NCI-H1092 treated with DMSO at 0.1 percent for 48 hours (cell line): ENCODE measurements at places on chromosomes 1 and 21.

- DNase-seq: no peak
These were observed 7.4 kb upstream of the TLR5 start for GRCh38 chr1:223150443-223150842.

DNA sequence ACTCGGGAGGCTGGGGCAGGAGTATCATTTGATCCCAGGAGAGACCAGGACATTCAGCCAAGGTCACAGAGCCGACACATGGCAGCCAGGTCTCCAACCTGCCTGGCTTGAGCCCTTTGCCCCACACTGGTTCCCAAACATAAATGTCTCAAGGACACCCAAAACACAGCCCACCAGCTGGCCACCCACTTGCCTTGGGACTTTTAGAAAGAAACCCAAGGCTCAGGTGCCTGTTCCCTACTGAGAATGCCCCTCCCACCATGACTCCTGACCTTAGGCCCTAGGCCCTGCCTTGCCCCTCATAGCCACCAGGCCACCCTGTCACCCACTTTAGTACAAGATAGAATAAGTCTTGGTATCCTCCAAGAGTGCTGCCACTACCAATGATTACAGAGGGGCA is 41.9 kb upstream of the LRP8 start:
- DNase-seq: no peak

DNA sequence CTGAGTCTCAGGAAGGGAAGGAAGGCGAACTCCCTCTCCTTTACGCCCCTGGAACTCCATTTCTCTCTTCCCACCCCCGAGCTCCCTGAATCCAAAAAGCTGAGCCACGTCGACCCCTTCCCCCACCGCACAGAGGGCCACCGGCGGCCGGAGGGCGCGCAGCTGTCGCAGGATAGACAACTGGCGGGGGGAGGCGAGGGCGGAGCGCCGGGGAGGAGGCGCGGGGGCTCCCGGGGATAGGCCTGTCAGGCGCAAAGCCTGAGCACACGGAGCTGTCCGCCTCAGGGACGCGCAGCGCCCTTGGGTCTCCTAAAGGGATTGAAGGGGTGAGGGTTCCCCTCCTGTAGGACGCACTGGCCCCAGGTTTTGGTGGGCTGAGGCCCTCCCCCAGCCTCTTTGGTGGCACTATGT is 752 bp upstream of the ACTA1 start:
- peak; percentile 72 for DNase-seq

DNA sequence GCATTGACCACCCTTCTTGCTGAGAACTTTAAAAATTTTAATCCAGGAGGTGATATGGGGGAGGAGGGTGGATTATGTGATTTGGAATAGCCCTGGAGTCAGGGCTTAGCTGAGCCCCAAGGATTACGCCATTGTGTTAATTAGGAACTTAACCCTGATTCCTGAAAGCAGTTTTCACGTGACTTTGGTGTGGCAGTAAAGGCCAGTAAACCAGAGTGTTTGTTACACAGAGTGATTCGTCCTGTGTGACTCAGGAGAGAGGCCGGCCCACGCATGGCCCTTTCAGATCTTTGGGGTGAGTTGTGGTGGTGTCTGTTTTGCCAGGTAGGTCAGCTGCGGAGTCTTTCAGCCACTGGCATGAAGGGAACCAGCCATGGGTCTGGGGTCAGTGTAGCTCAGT is 107.6 kb downstream of the NOS1AP start:
- DNase-seq: no peak

DNA sequence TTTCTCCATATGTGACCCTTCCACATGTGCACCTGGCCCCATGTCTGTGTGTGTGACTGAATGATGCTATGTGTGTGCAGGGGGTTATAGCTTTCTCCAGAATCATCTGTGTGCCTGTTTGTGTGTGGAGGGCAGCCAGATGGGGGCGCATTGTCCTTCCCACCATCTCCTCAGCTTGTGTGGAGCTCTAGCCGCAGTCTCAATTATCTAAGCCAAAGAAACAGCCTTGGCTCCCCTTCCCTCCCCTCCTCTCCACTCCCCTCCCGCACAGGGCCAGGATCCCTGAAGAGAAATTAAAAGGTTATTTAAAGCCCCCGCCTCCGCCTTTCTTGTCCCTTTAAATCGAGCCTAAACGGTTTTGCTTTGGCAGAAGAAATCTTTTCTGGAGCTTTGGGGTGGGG is 1.8 kb upstream of the DMBX1 start:
- DNase-seq: no peak

DNA sequence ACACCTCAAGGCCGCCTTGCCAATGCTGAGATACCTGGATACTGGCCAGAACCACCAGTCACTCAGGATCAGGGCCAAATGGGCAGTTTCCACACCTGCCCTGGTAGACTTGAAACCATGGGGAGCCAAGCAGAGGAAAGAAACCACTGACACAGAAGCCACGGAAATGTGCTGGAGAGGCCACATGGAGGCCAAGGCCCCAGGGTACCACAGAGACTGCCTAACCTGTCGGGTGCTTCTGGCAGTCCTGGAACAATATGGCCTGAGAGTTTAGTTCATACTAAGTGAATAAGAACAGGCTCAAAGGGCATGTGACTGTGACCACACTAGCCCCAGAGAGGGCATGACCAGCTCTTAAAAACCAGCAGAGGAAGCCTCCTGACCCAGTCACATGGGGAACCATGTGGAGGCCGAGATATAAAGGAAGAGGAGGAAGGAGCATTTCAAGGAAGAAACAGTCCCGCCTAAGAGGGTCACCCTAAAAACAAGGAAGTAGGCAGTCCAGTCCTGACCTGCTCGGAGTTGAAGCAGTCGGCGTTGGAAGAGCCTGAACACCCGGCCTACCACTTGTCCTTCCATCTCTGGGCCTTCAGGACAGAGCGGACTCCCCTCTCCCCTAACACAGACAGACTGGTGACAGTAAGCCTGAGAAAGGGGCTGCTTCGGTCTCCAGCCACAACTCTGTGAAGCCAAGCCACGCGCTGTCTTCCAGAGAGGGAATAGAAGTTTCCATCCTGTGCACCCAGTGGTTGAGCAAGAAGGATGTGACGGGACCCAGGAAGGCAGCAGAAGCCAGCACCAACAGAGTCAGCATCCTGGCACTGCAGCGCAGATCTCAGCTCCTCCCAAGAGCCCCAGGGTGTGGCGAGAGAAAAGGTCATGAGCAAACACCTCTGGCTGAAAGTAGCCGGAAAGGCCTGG is at the start of gene DENND2D:
Gene DENND2D (minus strand): TSS at position 766 of the 921 bp plus-strand sequence. CDS start 187 bp downstream, at position 579.
- DNase-seq: no peak
